ENCODE measurements at places on chromosomes 7 and 10.
A peak's percentile ranks its signal among the peaks of the same experiment; 100 is the strongest.

GRCh38 chr10:16986082-16986405 is 143.6 kb downstream of the CUBN start:
- peak; percentile 25 for DNase-seq

DNA sequence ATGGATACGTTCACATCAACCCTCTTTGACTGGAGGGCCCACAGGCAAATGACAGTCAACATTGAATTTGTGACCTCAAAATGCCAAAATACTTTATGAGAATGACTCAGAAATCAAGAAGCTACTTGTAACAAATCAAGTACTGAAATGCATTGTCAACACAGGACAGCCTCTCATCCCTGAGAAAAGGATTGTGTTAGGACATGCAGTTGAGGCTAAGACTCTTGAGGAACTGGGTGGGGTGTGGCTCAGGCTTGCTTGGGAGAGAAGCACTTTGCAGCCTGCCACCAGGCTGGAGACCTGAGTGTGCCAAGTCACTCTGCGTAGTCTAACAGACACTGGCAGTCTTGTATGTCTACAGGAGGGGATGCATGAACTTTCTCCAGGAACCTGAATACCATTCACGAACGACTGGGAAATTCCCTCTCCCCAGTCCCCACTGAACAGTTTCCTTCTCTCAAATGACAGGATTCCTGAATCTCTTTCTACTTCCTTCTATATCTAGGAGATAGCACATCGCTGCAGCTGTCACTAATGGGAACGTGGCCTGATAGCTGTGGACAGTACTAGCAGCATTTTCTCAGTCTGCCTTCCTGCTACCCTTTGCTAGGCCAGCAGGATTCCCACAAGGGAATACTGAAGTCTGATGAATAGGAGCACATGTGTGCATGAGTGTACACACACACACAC is 3.3 kb upstream of the SMO start:
- DNase-seq = no peak

DNA sequence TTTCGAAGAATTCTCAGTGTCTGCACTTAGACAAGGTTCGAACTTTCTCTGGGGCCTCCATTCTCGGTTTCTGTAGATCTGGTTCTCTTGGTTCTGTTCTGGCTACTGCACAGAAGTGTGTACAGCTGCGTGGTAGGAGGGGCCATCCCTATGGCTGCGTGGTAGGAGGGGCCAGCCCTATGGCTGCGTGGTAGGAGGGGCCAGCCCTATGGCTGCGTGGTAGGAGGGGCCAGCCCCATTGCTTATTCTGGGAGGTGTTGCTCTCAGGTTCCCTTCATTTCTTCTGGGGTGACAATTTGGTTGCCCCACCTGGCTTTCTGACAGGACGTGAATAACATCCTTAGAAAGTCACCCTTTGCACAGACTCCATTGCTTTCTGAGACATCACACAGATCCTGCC is 65.2 kb upstream of the CHST15 start:
- DNase-seq = no peak

DNA sequence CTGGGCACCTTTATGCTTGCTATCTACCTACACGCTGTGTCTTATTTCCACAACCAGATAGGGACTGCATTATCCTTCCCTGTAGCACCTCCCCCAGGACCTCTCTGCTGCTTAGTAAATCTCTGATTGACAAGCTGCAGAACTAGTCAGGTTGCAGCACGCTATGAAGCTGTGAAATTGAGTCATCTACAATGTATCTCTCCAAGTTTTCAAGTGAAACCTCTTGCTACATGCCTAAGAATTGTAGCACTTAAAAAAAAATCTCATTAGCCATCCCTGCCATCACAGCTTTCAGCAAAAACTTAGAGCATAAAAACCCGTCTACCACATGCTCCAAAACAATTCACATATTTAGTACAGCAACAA is 69.7 kb upstream of the FGFR2 start:
- no peak for DNase-seq

DNA sequence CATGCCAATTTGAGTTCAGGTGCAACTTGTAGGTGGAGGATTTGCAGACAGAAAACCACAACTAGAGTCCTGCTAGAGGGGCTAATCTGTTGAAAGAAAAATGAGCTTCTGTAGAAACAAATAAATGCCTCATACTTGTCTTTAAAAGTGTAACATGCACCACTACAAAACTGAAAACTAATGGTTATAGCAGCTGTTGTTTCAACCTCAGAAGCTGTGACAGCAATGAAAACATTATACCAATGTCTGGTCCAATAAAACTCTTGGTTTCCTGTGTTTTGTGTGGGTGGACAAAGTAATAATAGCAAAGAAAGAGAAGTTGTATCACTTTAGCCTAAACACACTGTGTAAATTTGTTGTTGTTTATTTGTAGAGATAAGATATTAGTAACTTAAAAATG is 3.4 kb upstream of the PPP1R9A start:
- DNase-seq = no peak

DNA sequence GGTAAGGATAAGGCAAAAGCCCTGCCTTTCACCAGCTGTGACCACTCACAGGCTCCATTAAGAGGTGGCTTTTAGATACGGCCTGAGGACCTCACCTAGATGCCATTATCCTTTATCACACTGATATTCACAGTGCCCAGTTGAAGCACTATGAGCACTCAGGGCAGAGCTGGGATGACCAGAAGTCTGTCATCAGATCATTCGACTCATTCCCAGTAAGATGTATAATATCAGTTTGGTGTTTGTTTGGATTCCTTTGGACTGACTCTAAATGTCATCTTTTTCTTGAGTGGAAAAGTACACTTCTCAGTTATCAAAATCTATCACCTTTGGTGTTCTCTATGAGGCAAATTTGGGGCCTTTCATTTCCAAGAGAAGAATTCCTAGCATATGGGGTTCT is 18.7 kb downstream of the CCDC136 start:
- DNase-seq = no peak

DNA sequence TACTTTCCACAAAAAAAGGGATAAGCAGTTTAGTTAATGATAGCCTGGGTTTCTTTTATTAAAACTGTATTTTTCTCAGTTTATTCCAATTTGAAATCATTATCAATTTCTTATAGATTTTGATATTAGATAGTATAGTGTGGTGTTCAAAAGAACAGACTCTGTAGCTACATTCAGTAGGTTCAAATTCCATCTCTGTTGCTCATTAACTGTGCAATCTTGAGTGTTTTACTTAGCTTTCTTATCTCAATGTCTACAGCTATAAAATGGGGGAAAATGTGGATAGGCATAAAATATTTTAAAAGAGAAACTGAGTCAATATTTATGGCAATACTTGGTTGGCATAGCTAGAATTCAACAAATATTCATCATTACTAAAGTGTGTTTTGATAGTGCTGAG is 86.9 kb upstream of the SEMA3A start:
- DNase-seq = no peak

- DNase-seq = no peak
Observed at GRCh38 chr7:100154651-100155491, 3.7 kb downstream of the TRAPPC14 start.

GRCh38 chr10:78524941-78525340 is 491.3 kb downstream of the RPS24 start:
- DNase-seq = no peak

DNA sequence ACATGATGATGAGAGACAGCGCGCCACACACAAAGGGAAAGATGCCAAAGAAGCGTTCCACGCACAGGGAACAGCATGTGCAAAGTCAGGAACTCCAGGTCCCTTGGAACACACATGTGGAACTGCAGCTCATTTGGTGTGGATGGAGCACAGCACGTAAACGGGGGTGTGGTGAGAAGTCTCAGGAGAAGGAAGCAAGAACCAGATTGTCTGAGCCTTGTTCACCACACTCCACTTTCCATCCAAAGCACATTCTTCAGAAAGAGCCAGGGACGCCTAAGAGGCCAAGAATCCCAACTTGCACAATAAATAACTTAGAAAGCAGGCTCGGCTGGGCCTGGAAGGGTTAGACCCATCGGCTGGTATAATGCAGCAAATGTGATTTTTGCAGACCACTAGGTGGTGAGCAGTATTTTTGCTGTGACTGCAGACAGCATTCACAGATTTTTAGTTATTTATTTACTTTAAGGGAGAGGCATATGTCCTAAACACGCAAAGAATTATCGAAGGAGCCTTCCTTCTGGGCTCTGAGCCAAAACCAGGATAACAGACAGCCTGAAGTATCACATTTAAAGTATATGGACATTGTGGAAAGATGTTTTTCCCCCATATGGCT is 27.9 kb upstream of the ASCC1 start:
- no peak for DNase-seq

DNA sequence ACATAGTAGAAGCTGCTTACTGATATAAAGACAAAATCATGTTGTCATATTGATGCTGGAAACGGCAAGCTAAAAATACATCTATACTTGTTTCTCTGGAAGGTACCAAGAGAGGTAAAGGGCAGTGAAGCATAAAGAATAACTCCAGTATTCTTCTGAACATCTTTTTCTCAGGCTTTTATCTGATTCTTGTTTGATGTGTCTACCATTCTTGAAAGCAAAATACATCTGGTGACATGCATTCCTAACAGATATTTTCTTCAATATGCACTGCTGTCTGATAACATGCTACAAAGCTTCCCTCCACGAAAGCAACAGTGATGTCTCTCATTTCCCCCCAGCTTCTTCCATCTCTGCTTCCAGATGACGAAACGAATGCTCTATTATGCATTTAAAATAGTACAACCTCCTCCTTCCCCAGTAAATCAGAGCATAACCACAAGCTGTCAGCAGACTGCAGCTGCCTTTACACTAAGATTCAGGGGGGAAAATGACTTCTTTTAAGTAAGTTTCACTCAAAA is 100.8 kb downstream of the ARHGAP21 start:
- DNase-seq = peak; percentile 62

GRCh38 chr10:42755028-42755451 is 27.6 kb upstream of the BMS1 start:
- DNase-seq = no peak

GRCh38 chr7:17497136-17497535 is 198.7 kb downstream of the AHR start:
- no peak for DNase-seq

DNA sequence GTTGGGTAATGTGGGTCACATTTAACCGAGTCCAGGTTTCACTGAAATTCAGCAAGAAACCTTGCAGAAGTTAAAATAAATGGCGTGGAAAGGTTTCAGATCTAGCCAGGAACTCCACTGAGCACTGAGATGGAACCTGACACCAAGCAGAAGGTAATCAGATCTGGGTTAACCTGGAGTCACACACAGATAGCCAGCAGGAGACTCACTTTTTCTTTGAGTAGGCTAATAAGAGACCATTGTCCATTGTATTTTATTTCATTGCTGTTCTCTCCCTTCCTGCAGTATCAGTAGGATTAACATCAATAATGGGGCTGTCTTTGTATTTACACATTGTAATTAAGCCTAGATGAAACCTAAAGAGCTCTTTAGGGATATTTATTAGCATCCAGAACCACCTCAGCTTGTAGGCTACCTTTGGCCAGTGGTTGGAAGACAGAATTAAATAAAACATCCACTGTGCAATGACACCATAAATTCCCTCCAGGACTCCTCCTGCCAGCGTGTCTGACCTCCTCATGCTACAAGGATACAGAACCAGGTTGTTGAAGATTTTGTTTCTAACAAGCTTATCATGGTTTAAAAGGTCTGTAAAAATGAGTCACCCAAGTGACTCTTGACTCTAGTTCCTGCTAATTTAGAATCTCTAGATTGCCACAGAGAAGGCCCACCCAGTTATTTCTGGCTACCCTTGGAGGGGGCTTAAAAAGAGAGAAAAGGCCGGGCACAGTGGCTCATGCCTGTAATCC is 151.1 kb downstream of the SORCS1 start:
- DNase-seq = no peak

GRCh38 chr10:104509981-104510380 is 131.1 kb upstream of the SORCS3 start:
- no peak for DNase-seq

DNA sequence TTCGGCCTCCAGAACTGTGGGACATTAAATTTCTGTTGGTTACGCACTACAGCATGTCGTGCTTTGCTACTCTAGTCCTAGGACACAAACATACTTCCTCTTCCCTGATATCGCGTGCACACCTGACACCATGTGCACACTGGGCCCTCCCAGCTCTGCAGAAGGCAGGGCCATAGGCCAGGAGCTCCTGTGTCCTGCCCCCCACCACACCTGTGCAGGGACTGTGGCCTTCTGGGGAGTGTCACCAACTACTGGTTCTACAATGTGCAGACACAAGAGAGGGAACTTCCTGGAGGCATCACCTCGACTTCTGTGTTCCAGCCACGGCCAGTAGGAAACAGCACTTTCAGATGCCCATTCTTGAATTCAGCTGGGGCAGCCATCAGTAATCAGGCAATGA is 646.4 kb upstream of the MGMT start:
- no peak for DNase-seq

- DNase-seq = no peak
Observed at GRCh38 chr7:72316148-72316547, 96.0 kb downstream of the CALN1 start.

DNA sequence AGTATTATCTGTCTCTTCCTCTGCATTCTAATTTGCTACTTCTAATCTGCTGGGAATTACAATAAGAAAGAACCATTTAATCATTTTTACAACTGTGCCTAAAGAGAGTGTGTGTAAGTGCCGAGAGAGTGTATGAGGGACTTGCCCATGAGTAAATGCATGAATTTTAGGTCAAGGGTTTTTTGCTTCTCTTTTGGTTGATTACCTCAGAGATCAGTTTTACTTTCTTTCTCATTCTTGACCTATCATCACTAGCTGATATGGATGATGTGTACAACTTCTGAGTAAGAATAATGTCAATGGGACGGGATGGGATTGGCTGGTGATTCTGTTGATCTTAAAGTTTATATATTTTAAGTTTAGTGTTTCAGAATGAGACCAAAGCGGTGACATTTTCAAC is 47.8 kb downstream of the IKZF1 start:
- DNase-seq = no peak

GRCh38 chr10:78361031-78361430 is 327.4 kb downstream of the RPS24 start:
- DNase-seq = no peak

GRCh38 chr7:38512704-38513103 is 118.5 kb downstream of the AMPH start:
- DNase-seq = no peak

GRCh38 chr10:69220041-69220451 is at the start of gene HKDC1:
Gene HKDC1 (plus strand): TSS chr10:69220332. CDS start chr10:69220436, 104 bp downstream.
- no peak for DNase-seq

DNA sequence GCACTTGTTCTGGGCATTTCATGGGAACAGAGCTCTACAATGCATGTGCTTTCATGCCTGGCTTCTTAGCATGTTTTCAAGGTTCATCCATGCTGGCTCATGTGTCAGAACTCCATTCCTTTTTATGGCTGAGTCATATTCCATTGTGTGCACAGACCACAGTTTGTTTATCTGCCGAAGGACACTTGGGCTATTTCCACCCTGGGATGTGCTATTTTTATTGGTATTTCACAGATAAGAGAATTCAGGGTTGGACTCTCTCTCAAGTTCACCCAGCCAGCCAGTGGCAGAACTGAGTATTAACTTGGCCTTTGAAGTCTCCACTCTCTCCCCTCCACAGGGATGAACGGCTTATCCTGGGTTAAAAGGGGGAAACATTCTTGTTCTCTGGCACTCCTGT is 190.7 kb upstream of the GPR26 start:
- DNase-seq = no peak

Data from putamen (tissue), 1 donor.